Activated T-cell treated with anti-CD3 and anti-CD28 coated beads, Interleukin-2, amount 50 U/mL, for 4 hours (primary cell): ENCODE measurements at places on chromosomes 1 and 21. TPM values are rescaled to one million over a fixed set of nuclear protein-coding genes. Genes with fewer than 3 reads are reported as not detected.

Gene LYPD8
- not detected for total RNA-seq

Gene NCF2
- total RNA-seq = 1.9 TPM

Gene BATF3
- 75.8 TPM for total RNA-seq

- DNase-seq = no peak
These were observed 1.6 kb downstream of the EPS15 start for GRCh38 chr1:51517361-51518032.

GRCh38 chr1:145884675-145885074 is 991 bp downstream of the ANKRD35 start:
- DNase-seq = no peak

- DNase-seq = no peak
These were observed 29.6 kb upstream of the DIPK1A start for GRCh38 chr1:92990828-92991227.

- DNase-seq = no peak
These were observed 18.5 kb upstream of the SAMD11 start for GRCh38 chr1:905071-905749.

DNA sequence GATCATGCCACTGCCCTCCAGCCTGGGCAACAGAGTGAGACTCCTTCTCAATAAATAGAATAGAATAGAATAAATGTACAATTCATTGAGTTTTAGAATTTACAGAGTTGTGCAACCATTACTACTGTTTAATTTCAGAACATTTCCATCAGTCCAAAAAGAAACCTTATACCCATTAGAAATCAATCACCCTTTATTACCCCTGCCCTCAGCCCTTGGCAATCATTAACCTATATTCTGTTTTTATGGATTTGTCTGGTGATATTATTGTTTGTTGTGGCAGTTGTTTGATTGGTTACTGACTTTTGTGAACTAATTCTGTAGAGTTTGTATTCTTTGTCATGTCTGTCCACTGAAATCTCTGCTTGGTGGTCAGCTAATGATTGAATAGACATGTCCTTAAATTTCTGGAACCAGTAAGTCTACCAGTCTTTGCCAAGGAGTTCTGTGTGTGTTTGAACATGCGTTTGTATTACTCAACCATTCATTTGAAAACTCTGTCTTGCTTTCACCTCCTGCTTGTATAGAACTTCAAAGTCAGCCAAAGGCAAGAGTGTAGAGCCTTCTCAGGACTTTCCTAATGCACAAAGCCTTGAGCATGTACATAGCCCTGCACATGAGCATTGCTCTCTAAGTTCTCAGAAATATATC is 208.8 kb downstream of the GPR52 start:
- DNase-seq = no peak

- no peak for DNase-seq
These were observed 5.1 kb downstream of the PEF1 start for GRCh38 chr1:31639543-31639942.

- no peak for DNase-seq
These were observed 220.9 kb downstream of the FAF1 start for GRCh38 chr1:50739125-50739524.

DNA sequence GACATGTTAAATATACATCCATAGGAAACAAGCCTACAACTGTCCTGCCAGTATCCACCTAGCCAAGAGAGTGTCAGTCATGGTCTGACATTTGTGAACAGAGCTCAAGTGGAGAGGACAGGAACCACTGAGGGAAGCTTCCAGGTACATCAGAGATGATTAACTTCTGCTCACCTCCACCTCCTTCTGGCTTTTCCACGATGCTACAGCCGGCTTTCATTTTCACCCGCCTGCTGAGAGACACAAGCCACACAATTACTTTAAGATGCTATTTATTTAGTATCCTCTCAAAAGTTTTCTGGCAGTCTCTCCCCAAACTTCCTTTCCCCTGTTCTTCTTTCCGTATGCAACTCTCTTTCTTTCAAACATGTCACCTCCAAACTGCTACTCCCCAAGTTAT is 2.1 kb downstream of the ETV3 start:
- no peak for DNase-seq
